ENCODE measurements at places on chromosomes 5 and 9.

DNA sequence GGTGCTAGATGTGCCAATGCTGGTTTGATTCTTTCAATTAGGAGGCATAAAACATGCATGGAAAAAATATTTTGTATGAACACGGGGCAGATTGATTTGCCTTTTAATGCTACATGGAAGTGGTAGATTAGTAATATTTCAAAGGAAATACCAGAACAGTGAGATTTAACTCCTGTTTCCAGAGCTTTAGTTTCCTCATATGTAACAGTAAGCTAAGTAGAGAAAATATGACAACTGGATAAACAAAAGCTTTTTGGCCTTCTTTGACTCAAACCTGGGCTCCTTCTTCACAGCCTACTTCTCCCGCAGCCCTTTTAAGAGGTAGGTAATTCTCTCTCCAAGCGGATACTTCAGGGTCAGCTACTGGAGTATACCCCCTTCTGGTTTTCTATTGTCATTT lies 254.2 kb upstream of the TRPC7 start:
- DNase-seq = no peak
- peaks cover 5% of the 10 kb centered on the region for H3K4me1 ChIP-seq
- H3K27me3 ChIP-seq = no peaks in the 10 kb centered on the region

DNA sequence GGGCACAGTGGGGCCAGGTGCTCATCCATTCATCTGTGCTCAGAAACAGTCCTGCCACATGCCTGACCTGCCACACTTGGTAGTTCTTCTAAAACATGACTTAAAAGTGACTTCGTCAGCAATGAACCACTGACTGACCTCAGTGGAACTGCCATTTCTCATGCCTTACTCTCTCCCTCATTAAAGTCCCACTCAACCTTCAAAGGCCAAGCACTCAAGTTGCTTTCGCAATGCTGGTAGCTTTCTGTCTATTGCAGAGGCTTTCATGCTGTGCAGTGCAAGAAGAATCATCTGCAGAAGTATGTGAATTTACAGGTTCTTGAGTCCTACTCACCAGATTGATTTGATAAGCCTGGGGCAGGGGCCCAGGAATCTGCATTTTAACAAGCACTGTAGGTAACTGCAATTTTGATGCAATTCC lies 23.9 kb downstream of the B4GALT1 start:
- H3K4me3 ChIP-seq = no peak overlapping the region
- H3K4me1 ChIP-seq = peaks cover 79% of the 10 kb centered on the region
- H3K27ac ChIP-seq = no peak overlapping the region
- H3K36me3 ChIP-seq = no peaks in the 10 kb centered on the region
- peak; percentile 47 for DNase-seq
- H3K27me3 ChIP-seq = no peaks in the 10 kb centered on the region

DNA sequence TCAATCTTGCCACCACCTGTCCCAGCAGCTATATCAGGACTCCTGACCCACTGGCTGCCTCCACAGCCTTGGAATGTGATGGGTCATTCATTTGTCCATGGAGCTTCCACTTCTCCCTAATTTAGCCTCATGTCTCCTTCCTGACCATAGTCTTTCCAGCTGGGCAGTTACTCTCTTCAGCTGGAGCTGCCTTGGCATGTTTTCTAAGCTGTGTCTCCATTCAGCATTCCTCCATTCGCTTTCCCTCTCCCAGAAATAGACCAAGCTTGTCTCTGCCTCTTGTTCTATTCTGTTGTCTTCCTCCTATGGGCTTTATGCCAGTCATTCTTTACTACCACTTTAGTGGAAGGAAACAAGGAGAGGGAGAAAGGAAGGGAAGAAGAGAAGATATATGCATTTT lies 5.3 kb upstream of the CTXN3 start:
- H3K4me1 ChIP-seq = peaks cover 7% of the 10 kb centered on the region
- H3K27ac ChIP-seq = no peak overlapping the region
- DNase-seq = no peak
- H3K4me3 ChIP-seq = no peak overlapping the region
- H3K27me3 ChIP-seq = no peaks in the 10 kb centered on the region

DNA sequence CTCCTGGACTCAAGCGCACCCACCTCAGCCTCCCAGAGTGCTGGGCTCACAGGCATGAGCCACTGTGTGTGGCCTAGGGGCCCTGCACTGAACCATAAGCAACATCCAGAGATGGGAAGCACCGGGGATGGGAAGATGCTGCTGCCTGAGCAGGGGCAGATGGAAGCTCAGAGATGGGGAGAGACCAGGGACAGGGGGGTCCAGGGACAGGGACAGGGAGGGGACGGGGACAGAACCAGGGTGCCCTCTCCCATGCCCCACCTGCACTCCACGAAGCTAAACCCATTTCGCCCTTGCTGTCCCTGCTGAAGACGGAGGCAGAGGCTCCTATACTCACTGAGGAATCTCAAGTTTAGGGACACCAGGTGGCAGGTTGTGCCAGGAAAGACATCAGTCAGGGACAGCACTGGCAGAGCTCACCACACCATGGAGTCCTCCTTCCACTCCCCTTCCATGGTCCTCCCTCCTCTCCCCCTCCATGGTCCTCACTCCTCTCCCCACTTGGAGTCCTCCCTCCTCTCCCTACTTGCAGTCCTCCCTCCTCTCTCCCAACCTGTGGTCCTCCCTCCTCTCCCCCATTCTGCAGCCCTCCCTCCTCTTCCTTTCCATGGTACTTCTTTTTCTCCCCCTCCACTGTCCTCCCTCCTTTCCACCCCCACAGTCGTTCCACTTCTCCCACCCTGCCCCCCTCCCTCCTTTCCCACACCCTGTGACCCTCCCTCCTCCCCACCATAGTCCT lies 45.5 kb upstream of the LRRC14B start:
- H3K27me3 ChIP-seq = no peaks in the 10 kb centered on the region
- H3K36me3 ChIP-seq = no peaks in the 10 kb centered on the region
- no peak overlapping the region for H3K27ac ChIP-seq
- no peak for DNase-seq

DNA sequence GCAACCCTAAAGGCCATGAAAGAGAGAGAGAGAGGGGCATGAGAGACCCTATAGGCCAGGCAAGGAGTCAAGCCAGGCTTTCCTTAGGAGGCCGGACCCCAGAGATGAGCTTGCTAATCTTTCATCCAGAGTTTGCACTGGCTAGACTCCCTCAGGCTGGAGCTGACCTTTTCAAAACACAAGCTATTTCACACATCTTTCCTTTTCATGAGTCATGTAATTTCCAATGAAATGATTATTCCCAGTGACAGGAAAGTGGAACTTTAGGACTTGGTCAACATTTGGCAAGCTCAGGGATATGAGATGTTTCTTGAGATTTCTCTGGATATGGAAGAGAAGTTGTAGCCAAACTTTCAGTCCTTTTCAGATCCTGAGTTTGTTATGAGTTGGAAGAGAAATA lies 117.7 kb downstream of the TARS1 start:
- DNase-seq = no peak
- no peaks in the 10 kb centered on the region for H3K36me3 ChIP-seq
- H3K4me3 ChIP-seq = no peak overlapping the region
- no peaks in the 10 kb centered on the region for H3K27me3 ChIP-seq

DNA sequence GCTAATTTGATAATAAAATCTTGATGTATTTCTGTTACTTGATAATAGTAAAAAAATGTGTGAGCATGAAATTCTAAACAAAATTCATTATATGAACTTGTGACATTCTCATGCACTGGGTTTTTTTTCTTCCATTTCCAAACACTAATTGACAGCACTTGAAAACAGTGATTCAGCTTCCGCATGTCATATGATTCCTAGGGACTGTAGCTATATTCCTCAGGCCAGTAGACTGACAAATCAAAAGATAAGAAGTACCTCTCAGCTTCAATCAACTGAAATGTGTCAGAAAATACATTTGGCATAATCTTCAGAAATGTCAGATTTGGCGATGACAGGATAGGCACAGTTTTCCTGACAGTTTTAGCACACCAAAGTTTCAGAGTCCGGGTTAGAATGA lies 52.5 kb downstream of the EFNA5 start:
- H3K27ac ChIP-seq = no peak overlapping the region
- peaks cover 8% of the 10 kb centered on the region for H3K4me1 ChIP-seq
- no peaks in the 10 kb centered on the region for H3K27me3 ChIP-seq
- no peak overlapping the region for H3K4me3 ChIP-seq
- DNase-seq = no peak

DNA sequence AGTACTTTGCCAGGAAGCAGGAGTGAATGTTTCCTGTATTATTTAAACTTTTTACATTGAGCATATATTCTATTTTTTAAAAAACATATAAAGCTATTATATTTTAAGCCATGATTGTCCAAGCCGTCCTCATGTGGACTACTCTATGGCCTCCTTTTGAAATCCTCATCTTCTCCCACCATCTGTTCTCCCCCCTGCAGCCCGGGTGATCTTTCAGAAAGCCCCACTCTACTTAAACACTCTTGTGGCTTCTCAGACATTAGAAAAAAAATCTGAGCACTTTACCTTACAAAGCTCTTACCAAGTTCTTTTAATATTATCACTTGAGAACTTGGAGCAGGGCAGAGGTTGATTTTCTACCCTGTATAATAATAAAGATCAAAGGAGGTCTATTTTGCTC lies 95.4 kb downstream of the CAVIN4 start:
- no peak overlapping the region for H3K27ac ChIP-seq
- no peaks in the 10 kb centered on the region for H3K36me3 ChIP-seq
- DNase-seq = no peak
- no peak overlapping the region for H3K4me3 ChIP-seq
- H3K4me1 ChIP-seq = no peaks in the 10 kb centered on the region

- peak overlapping the region; percentile 99 for H3K4me3 ChIP-seq
- DNase-seq = no peak
- H3K4me1 ChIP-seq = peaks cover 31% of the 10 kb centered on the region
Measured at GRCh38 chr9:91362051-91362611, 413 bp upstream of the AUH start.

- H3K27ac ChIP-seq = no peak overlapping the region
- no peak overlapping the region for H3K4me3 ChIP-seq
- no peaks in the 10 kb centered on the region for H3K4me1 ChIP-seq
- H3K27me3 ChIP-seq = no peaks in the 10 kb centered on the region
- no peak for DNase-seq
Measured at GRCh38 chr5:109590799-109591198, 98.9 kb upstream of the MAN2A1 start.

All from suprapubic skin (tissue), 4 donors.